Heart left ventricle (tissue), 16 donors: ENCODE measurements at places on chromosomes 13 and 19.

- DNase-seq = no peak
Observed at GRCh38 chr19:41456342-41456918, 13.5 kb downstream of the ERICH4 start.

GRCh38 chr13:32107973-32108372, 76.4 kb downstream of the FRY start:
- DNase-seq = no peak

GRCh38 chr13:84741253-84741652, 859.0 kb upstream of the SLITRK1 start:
- no peak for DNase-seq

DNA sequence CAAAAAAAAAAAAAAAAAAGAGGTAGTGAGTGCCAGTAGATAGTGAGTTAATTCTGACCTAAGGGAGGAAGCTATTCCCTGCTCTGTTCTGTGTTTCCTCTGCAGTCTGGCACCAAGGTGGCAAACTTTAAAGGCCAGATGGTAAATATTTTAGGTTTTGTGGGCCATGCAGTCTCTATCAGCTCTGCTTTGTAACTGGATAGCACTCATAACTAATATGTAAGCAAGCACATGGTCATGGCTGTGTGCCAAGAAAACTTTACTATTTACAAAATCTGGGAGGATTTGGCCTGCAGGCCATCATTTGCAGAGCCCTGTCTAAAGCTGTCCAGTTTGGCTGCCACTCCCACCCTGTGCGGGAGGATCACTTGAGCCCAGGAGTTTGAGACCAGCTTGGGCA, 4.3 kb downstream of the PIN1 start:
- DNase-seq = no peak

- DNase-seq = no peak
Observed at GRCh38 chr19:5046339-5047039, 77.6 kb downstream of the KDM4B start.
